ENCODE measurements at places on chromosomes 3 and 15.

DNA sequence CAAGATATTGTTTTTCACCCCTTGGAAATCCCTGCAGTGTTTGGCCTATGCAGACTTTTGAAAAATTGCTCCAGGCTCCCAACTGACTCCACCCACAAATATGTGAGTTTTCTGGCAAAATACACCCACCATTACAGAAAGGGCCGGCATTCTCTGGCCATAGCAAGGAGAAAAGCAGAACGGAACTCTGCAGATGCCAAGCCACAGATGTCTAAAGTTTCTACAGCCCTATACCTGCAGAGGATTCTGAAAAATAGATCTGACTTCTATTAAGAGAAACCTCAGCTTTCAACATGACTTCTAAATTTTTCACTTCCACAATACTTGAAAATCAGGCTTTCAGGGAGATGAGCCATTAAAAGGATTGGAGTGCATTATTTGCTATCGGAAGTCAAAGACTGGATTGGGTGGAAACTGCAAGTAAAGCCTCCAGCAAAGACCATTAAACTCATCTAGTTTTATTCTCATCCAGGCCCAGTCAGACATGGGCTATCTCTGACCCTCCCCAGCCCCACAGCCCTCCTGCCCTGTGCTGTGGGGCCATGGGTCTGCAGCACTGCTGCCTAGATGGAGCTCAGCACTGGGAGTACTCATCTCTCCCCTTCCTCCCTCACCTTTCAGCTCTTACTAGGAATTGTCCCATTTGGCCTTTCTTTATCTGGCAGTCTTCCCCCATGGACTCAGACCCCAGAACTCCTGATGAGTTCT is 243.1 kb upstream of the GOLGA6L4 start:
- DNase-seq: no peak

DNA sequence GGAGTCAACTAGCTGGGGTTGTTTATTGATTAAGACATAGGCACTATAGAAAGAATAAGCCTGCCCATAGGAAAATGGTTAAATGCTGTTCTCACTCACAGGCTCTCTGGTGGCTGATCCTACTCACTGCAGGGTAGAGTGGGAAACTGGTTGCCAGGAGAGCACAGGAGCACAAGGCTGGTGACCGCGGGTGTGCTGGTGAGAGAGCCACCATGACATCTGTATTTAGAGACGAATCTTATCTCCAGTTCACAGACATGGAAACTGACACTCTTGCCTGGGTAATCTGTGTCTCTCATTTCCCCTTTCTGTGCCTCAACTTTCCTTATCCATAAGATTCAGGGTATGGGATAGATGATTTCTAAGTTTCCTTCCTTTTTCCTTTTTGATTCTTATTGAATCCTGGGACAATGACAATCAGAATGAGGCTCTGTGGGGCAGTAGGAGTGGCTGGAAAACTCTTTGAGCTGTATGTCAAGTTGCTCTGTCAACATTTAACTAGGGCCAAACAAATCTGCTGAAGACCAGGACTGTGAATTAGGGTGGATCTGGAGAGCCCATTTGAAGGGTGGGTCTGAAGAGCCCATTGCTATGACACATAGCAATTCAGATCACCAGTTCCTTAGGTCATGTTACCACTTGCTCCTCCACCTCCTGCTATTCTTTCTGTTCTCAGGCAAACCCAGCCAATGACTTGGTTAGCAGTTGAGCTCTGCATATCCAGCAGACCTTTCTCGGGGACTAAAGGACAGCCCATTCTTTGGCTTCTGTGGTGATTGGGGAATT is 286.1 kb upstream of the TBL1XR1 start:
- no peak for DNase-seq

DNA sequence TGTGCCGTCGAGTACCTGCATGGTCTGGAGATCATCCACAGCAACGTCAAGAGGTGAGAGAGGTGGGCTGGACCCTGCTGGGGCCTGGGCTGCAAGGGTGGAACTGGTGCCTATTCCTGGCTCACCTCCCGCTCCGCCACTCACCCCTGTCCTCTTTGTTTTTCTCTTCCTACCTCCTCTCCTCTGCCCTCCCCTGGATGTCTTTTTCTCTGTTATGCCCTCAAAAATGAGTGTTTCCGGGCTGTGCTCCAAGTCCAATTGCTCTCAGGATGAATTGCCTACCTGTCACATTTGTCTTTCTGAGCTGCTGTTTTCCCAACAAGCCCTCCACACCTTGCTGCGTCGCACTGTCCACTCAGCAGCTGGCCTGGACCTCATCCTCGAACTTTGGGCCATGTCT is 28.5 kb upstream of the TATDN2 start:
- no peak for DNase-seq

DNA sequence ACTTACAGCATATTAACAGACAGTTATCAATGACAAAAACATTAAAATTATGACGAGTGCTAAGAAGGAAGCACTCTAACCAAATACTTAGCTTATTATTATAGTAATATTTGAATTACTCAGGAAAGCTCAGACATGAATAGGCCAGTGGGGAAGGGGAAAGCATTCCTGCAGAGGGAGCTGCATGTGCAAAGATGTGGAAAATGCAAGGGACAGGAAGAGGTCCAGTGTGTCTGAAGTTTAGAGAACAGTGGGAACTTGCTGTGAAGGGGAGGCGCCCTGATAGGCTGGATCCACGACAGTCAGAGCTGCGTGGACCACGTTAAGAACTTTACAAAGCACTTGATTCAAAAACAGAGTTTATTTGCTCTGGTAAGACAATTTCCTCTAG is 1.2 kb upstream of the SPICE1 start:
- DNase-seq: no peak

GRCh38 chr15:31974154-31974794 is 56.0 kb upstream of the CHRNA7 start:
- DNase-seq: no peak

DNA sequence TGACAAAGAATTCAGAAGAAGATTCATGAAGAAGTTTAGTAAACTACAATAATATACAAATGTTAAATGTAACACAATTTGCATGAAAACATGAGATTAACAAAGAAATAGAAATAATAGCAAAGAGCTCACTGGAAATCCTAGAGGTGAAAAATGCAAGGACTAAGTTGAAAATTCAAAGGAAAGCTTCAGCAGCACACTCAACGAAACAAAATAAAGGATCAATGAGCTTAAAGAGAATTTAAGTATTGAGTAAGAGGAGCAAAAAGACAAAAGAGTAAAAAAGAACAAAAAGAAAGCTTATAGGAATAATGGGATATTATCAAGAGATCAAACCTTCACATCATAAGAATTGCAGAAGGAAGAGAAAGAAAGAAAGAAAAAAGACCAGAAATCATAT is 583.8 kb upstream of the NECTIN3 start:
- no peak for DNase-seq

- no peak for DNase-seq
Observed at GRCh38 chr3:168093229-168093628, 2.5 kb downstream of the GOLIM4 start.

DNA sequence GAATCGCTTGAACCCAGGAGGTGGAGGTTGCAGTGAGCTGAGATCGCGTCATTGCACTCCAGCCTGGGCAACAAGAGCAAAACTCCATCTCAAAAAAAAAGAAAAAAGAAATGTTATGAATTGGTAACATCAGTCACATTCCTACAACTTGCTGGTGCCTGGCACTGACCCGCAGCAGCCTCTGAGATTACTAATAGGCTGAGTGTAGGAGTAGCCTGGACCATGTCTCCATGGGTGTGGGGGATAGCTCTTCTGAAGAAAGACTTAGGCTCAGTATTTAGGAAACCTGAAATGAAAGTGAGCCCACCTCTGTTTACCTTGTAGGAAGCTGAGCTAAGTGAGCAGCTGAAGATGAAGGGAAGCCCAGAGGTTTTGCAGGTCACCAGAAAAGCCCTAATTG is 148.3 kb downstream of the LRRC28 start:
- no peak for DNase-seq

GRCh38 chr3:72892081-72892775 is 4.4 kb downstream of the GXYLT2 start:
- no peak for DNase-seq

Measured in esophagus squamous epithelium (tissue), 5 donors.